ENCODE measurements at places on chromosomes 13 and 19.

GRCh38 chr13:107864543-107865317 lies 350.6 kb downstream of the LIG4 start:
- no peak for DNase-seq

- DNase-seq = no peak
These were observed 314.7 kb downstream of the OLFM4 start for GRCh38 chr13:53343361-53343744.

GRCh38 chr19:16025108-16026101 lies 50.9 kb upstream of the TPM4 start:
- no peak for DNase-seq

DNA sequence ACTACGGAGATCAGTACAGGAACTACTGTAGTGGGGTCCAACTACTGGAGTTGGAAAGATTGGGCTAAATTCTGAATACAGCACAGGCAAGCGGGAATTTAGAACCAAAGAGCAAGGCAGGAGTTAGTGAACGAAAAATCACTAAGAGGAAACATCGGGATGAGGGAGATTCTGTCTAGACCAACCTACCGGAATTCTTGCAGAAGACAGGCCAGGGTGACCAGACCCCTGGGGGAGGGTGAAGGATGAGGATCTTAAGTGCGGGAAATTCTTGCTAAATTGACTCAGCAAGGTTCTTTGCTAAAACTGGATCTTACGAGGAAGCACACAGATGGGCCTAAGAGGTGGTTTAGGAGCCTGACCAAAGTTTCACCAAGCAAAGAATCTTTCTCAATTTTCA lies 13.2 kb upstream of the PSPC1 start:
- no peak for DNase-seq

DNA sequence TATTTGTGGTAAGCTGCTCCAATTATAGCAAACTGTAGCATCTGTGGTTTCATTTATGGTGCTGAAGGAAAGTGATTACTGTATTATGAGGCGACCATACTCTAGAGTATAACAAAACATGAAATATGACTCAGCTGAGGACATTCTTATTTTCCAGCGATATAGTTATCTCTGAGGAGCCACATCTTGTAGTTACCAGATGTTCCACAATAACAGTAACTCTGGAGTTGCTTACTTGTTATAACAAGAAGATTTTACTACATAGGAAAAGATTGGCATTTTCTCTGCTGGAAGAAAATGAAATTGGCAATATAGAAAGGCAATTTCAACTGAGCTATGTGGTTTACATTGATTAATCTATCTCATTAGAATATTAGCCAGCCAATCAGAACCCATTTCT lies 1634.2 kb downstream of the PCDH9 start:
- no peak for DNase-seq

- DNase-seq = no peak
These were observed 325.1 kb downstream of the DCT start for GRCh38 chr13:94154367-94154766.

GRCh38 chr19:55070466-55071128 lies 5.1 kb upstream of the EPS8L1 start:
- no peak for DNase-seq

GRCh38 chr19:10936661-10937084 lies 8.1 kb downstream of the TIMM29 start:
- no peak for DNase-seq

DNA sequence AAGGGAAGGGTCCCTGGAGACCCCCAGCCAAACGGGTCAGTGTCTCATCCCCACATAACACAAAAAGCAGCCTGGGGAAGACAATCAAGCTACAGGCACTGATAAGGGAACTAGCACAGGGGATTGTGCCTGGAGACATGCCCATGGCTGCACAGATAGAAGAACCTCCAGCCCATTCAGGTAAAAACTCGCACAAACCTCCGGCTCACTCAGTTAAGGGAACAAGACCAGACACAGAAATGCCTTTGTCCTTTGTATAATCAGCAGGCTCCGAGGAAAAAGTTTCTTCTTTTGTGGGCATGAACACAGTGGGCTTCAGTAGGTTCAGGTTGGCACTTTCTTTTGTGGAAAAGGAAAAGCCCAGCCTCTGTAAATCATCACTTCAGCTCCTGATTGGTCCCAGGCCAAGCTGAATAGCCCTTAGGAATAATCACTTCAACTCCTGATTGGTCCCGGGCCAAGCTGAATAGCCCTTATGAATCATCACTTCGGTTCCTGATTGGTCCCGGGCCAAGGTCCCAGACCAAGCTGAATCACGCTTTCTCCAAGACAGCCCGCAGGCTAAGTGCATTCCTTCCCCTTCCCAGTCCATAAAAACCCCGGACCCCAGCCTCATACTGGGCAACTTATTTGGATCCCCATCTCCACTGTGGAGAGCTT lies 5.0 kb upstream of the ZNF230 start:
- DNase-seq = no peak

DNA sequence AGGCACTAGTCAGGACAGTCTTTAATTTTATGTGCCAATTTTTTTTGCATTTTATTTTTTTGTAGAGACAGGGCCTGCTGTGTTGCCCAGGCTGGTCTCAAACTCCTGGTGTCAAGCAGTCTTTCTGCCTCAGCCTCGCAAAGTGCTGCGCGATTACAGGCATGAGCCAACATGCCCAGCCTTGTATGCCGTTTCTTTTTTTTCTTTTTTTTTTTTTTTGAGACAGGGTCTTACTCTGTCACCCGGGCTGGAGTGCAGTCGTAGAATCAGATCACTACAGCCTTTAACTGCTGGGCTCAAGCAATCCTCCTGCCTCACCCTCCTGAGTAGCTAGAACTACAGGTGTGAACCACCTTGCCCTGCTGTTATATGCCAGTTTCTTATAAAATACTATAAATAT lies 26.4 kb downstream of the BORA start:
- DNase-seq = no peak

- no peak for DNase-seq
These were observed 140.8 kb downstream of the SHISA2 start for GRCh38 chr13:25910991-25911419.

GRCh38 chr19:33669376-33669775 lies 47.6 kb downstream of the CHST8 start:
- no peak for DNase-seq

GRCh38 chr13:48401480-48401879 lies 11.4 kb downstream of the LPAR6 start:
- no peak for DNase-seq

DNA sequence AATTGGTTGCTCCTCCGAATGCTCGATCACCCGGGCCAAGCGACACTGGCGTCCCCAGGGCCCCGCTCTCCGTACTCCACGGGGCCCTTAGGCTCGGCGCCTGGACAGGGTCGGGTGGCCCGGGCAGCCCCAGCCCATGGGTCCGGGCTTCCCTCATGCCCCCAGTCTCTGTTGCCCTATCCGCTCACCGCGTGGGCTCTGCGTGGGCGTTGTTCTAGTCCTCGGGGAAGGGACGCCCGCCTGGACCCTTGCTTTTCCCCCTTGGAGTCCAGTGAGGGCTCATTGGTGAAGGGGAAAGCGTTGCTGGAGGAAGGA lies 1.3 kb downstream of the TDRD12 start:
- DNase-seq = no peak

Measured in stimulated activated CD4-positive, alpha-beta T cell treated with anti-CD3 and anti-CD28 coated beads, Interleukin-1b, Interleukin-23, amount 100 ng/mL, for 24 hours (primary cell).